SJCRH30 (cell line): ENCODE measurements at places on chromosomes 7 and 10. TPM values are rescaled to one million over a fixed set of nuclear protein-coding genes. Genes with fewer than 3 reads are reported as not detected.

GRCh38 chr7:74032191-74032490 is 4.2 kb downstream of the ELN start:
- peak; percentile 76 for DNase-seq

Gene NKX1-2
- 0.24 and 0.56 TPM in 2 replicates for total RNA-seq

- no peak for DNase-seq
These were observed 32.8 kb upstream of the RHEB start for GRCh38 chr7:151552352-151553028.

GRCh38 chr7:44445986-44446671 is 44.3 kb downstream of the NUDCD3 start:
- no peak for DNase-seq

Gene CTTNBP2
- total RNA-seq = 0.38 and 0.43 TPM in 2 replicates
